ENCODE measurements at places on chromosomes 6 and 20. TPM values are rescaled to one million over a fixed set of nuclear protein-coding genes. Genes with fewer than 3 reads are reported as not detected.

DNA sequence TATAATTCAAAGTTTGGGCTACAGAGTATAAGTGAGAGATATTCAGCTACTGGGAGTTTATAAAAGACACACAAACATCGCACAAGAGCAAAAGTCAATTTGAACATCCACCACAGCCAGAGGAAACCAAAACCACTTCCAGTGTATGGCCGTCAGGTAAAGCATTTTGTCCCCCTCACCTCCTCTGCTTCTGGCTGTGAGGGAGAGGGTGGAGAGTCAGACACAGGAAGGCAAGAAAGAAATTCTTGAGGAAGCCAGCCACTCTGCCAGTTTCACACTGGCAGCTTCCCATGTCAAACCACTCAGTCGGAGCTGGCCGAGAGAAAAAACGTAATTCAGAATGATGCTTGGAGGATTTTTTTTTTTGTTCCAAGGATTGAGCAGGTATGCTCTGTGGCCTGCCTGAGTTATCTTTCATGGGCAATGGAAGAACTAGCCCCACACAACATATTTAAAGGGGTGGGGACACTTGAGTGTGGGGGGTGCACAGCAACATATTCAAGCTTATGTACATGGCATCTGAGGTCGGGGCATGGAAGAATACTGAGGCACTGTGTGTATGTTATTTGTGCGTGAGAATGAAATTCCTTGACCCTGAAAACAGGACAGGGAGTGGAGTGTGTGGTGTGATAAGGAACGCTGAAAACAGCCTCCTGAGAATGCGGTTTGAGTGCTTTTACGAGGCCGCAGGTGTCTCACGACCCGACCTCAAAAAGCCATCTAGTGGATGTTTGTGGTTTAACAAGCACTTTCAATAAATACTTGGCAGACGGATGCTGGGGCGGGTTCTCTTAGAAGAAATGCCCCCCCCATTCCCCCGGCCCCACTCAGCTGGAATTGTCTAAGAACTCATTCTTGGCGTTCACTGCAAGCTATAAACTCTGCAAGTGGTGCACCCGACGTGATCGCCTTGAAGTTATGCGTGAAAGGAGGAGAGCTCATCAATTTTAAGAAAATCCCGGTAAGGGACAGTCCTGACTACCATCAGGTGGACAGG, 27.5 kb upstream of the ZBTB22 start:
- H3K4me1 ChIP-seq, result peaks cover 8% of the 10 kb centered on the region
- DNase-seq, result peak; percentile 43
- no peak overlapping the region for H3K4me3 ChIP-seq
- H3K27ac ChIP-seq, result no peak overlapping the region

- H3K36me3 ChIP-seq, result peaks cover 66% of the 10 kb centered on the region
- DNase-seq, result no peak
- peak overlapping the region; percentile 16 for H3K27ac ChIP-seq
- no peak overlapping the region for H3K4me3 ChIP-seq
- peaks cover 29% of the 10 kb centered on the region for H3K4me1 ChIP-seq
Observed at GRCh38 chr6:17638212-17638715, 38.2 kb downstream of the FAM8A1 start.

DNA sequence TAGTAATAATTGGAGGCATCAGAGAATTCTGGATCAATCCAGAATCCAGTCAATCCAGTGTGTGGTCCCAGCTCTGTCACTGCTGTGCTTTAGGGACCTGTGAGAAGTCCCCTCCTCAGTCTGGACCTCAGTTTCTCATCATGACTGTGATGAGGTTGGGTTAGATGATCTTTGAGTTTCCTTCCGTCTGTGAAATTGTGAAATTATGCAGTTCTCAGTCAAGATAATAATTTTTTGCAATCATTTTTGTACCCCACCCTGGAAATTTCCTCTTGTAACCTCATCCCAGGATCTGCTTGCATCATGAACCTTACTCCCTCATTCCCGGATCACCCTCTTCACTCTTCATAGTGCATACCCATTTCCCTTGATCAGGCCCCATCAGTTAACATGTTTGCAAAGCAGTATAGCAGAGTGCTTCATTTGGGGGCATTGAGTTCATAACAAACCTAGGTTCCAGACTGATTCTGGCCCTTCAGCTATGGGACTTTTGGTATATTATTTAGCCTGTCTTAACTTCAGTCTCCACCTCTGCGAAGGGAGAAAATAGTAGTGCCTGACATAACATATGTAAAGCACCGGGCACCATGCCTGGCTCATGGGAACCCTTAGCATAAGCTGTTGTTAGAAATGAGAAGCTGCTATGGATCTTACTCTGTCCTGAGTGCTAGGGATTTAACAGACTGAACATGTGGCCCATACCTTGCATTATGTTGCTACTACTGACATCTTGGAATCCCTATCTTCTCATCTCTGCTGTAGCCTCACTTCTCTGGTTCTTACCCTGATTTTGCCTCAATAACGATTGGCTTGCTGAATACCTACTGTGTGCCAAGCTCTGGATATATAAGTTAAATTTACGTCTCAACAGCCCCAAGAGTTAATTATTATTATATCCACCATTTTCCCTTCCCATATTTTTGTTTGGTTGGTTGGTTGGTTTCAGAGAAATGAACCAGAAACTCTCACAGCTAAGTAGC, 1.3 kb downstream of the ZNF76 start:
- H3K27ac ChIP-seq, result peak overlapping the region; percentile 100
- H3K27me3 ChIP-seq, result no peaks in the 10 kb centered on the region
- H3K4me3 ChIP-seq, result peak overlapping the region; percentile 94
- no peak for DNase-seq
- no peaks in the 10 kb centered on the region for H3K36me3 ChIP-seq
- peaks cover 80% of the 10 kb centered on the region for H3K4me1 ChIP-seq

GRCh38 chr6:28841290-28841689, 82.5 kb downstream of the TRIM27 start:
- no peak overlapping the region for H3K4me3 ChIP-seq
- H3K36me3 ChIP-seq, result no peaks in the 10 kb centered on the region
- peaks cover 24% of the 10 kb centered on the region for H3K4me1 ChIP-seq
- peaks cover 53% of the 10 kb centered on the region for H3K27me3 ChIP-seq
- H3K27ac ChIP-seq, result no peak overlapping the region
- DNase-seq, result no peak

- H3K27me3 ChIP-seq, result peaks cover 3% of the 10 kb centered on the region
- no peak for DNase-seq
- H3K36me3 ChIP-seq, result no peaks in the 10 kb centered on the region
- no peak overlapping the region for H3K4me3 ChIP-seq
- H3K4me1 ChIP-seq, result peaks cover 10% of the 10 kb centered on the region
- no peak overlapping the region for H3K27ac ChIP-seq
Observed at GRCh38 chr6:168517742-168518347, 76.9 kb downstream of the SMOC2 start.

GRCh38 chr20:32232326-32232886, 24.7 kb downstream of the POFUT1 start:
- H3K4me3 ChIP-seq, result no peak overlapping the region
- no peaks in the 10 kb centered on the region for H3K27me3 ChIP-seq
- H3K4me1 ChIP-seq, result peaks cover 13% of the 10 kb centered on the region
- H3K27ac ChIP-seq, result no peak overlapping the region
- H3K36me3 ChIP-seq, result peaks cover 63% of the 10 kb centered on the region

GRCh38 chr20:25148982-25149846, 46.3 kb upstream of the ENTPD6 start:
- H3K36me3 ChIP-seq, result no peaks in the 10 kb centered on the region
- peak overlapping the region; percentile 59 for H3K4me3 ChIP-seq
- H3K4me1 ChIP-seq, result peaks cover 11% of the 10 kb centered on the region
- DNase-seq, result no peak
- H3K27ac ChIP-seq, result no peak overlapping the region

GRCh38 chr20:35601990-35602389, 13.6 kb upstream of the SPAG4 start:
- H3K4me1 ChIP-seq, result peaks cover 20% of the 10 kb centered on the region
- no peak overlapping the region for H3K27ac ChIP-seq
- H3K4me3 ChIP-seq, result peak overlapping the region; percentile 64

DNA sequence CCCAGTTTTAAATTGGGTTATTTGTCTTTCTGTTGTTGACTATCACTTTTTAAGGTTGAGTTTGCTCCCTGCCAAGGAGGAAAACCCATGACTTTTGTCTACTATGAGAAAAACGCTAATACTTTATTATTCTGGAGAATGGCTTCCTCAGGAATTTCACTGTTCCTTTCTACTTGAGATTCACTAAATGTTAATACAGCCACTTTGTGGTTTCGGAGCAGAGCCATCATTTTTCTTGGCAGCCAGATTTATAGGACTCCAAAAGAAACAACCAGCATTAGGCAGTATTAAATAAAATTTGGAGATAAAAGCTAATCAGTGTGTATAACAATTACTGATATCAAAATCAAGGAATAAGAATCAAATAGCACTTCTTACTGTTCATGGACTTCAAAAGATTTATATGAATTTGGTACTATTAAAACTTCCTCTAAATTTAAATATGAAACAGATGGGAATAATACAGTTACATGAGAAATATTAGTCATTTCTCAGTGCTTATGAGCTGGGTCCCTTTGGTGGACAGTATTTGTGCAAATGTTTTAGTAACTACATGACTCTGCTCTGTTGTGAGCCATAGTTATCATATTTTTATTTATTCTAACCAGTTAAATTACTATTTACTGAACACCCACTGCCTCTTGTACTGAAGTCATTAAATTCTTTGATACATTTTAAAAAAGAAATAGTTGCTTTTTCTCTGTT, 64.1 kb upstream of the FBXO30 start:
- H3K4me1 ChIP-seq, result peaks cover 22% of the 10 kb centered on the region
- no peak for DNase-seq
- H3K27ac ChIP-seq, result no peak overlapping the region
- H3K27me3 ChIP-seq, result no peaks in the 10 kb centered on the region
- H3K36me3 ChIP-seq, result peaks cover 4% of the 10 kb centered on the region

- no peak for DNase-seq
- H3K27ac ChIP-seq, result no peak overlapping the region
- H3K27me3 ChIP-seq, result no peaks in the 10 kb centered on the region
Observed at GRCh38 chr6:127079681-127080080, 38.8 kb upstream of the RSPO3 start.

GRCh38 chr20:61886721-61887595, 178.7 kb downstream of the TAF4 start:
- no peak for DNase-seq
- no peak overlapping the region for H3K27ac ChIP-seq
- no peak overlapping the region for H3K4me3 ChIP-seq
- H3K36me3 ChIP-seq, result no peaks in the 10 kb centered on the region

- peaks cover 13% of the 10 kb centered on the region for H3K4me1 ChIP-seq
- H3K27ac ChIP-seq, result peak overlapping the region; percentile 78
- no peaks in the 10 kb centered on the region for H3K36me3 ChIP-seq
- peak overlapping the region; percentile 70 for H3K4me3 ChIP-seq
Observed at GRCh38 chr6:158868890-158869825, 50.0 kb upstream of the EZR start.

DNA sequence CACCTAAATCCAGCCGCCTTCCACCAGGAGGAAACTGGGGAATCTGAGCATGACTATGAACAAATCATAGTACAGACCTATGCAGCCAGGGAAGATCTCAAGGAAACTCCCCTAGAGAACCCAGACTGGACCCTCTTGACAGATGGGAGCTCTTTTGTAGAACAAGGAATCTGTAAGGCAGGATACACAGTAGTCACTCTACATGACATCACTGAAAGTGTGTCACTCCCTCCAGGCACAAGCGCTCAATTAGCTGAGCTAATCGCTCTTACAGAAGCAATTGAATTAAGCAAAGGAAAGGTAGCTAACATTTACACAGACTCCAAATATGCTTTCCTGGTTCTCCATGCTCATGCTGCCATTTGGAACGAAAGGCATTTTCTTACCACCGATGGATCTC, 36.8 kb downstream of the PLN start:
- no peak overlapping the region for H3K4me3 ChIP-seq
- peaks cover 40% of the 10 kb centered on the region for H3K4me1 ChIP-seq
- H3K27ac ChIP-seq, result no peak overlapping the region
- no peaks in the 10 kb centered on the region for H3K36me3 ChIP-seq
- no peaks in the 10 kb centered on the region for H3K27me3 ChIP-seq

- no peak for DNase-seq
- H3K4me1 ChIP-seq, result no peaks in the 10 kb centered on the region
- H3K27ac ChIP-seq, result no peak overlapping the region
- H3K4me3 ChIP-seq, result no peak overlapping the region
Observed at GRCh38 chr6:111329882-111330633, 153.0 kb downstream of the REV3L start.

DNA sequence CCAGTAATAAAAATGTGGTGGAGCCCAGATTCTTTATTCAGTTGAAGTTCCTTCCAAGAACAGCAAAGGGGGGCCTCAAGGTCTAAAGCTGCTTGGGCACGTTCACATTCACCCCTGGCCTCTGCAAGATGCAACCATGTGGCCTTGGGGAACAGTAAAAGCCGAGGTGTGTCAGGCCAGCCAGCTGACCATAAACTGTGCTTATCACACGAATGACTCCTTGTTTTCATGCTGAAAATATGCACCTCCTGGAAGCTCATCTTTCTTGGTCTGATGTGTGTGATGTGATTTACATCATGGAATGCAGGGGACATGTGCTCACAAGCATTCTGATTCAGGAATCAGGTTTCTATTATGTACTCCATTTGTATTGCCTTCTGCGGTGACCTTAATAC, 211.6 kb upstream of the MARCKS start:
- no peak overlapping the region for H3K4me3 ChIP-seq
- H3K27ac ChIP-seq, result no peak overlapping the region
- no peak for DNase-seq
- H3K27me3 ChIP-seq, result no peaks in the 10 kb centered on the region

DNA sequence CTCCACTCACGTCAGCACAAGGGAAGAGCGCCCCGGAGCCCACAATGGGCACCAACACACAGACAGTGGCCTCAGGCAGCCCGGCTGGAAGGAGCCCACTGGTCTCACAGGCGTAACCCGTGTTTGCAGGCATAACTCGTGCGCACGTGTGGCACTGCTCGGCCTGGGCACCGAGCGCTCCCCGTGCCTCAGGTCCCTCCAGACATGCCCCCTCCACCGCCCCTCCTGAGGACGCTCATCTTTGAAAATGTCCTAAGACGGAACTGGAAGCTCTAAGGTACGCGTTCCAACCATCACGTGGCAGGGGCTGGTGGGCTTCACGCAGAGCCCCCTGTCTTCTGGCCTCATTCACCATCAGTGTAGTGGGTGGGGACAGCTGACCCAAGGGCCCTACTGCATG, 44.6 kb downstream of the SSR1 start:
- no peaks in the 10 kb centered on the region for H3K36me3 ChIP-seq
- no peaks in the 10 kb centered on the region for H3K4me1 ChIP-seq
- DNase-seq, result no peak
- H3K27me3 ChIP-seq, result no peaks in the 10 kb centered on the region
- no peak overlapping the region for H3K4me3 ChIP-seq

The SLC12A5 gene
- total RNA-seq, result not detected

The METTL24 gene
- 1.2 TPM for total RNA-seq

The OR2W1 gene
- not detected for total RNA-seq

The SCUBE3 gene
- total RNA-seq, result 8.8 TPM

The ATP9A gene
- total RNA-seq, result 25.2 TPM

The VAPB gene
- total RNA-seq, result 72.6 TPM
